ENCODE measurements at places on chromosomes 11 and 22. TPM values are rescaled to one million over a fixed set of nuclear protein-coding genes. Genes with fewer than 3 reads are reported as not detected.

GRCh38 chr11:13884158-13884799 lies 78.2 kb upstream of the SPON1 start:
- H3K4me1 ChIP-seq, result no peaks in the 10 kb centered on the region
- H3K36me3 ChIP-seq, result no peaks in the 10 kb centered on the region

DNA sequence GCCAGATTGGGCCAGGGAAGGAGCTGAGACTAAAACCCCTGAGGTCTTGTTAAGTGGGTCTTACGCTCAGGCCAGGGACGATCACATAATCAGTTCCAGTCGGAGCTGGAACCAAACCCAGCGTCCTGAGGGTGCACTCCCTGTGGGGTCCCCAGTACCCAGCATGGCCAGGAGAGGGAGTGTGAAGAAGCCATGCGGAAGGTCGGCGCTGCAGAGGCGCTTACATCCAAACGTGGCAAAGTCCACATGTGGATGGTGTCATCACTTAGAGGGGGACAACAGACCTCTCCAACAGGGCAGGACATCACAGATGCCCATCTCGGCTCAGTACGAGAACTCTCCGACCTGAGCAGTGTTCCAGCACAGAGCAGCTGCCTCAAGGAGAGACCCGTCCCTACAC lies 8.3 kb downstream of the ATP5MGL start:
- DNase-seq, result no peak
- H3K27me3 ChIP-seq, result no peaks in the 10 kb centered on the region
- H3K4me1 ChIP-seq, result peaks cover 5% of the 10 kb centered on the region
- H3K36me3 ChIP-seq, result peaks cover 26% of the 10 kb centered on the region
- H3K4me3 ChIP-seq, result no peak overlapping the region
- H3K27ac ChIP-seq, result no peak overlapping the region

DNA sequence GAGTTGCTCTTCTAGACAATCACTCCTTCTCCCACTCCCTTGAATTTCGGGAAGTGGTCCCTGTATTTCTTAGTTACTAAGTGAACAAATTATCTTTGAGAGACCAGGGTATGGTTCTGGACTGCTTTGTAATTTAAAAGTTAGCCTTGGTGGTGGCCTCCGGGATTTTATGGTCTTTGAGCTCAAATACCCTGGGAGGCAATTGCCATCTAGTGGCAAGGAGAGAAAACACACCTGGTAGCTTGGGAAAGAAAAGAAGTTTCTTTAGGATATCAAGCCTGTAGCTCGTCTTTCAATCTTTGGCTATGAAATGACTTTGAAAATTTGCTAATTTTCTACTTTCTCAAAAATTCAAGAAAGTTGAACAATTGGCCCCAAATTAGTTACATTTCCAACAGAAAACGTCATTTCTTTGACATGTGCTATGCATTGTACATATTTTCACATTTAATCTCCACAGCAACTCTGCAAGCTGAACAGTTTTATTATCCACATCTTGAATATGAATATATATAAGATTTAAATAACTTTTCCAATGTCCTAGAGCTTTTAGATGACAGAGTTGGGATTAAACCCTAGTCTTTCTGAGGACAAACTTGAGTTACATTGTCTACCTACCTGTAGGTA lies 39.1 kb downstream of the MMP27 start:
- no peaks in the 10 kb centered on the region for H3K4me1 ChIP-seq
- H3K4me3 ChIP-seq, result no peak overlapping the region
- no peaks in the 10 kb centered on the region for H3K36me3 ChIP-seq
- peak; percentile 42 for DNase-seq

Gene RASD2
- total RNA-seq, result 1.1 TPM

- no peaks in the 10 kb centered on the region for H3K27me3 ChIP-seq
- peaks cover 44% of the 10 kb centered on the region for H3K4me1 ChIP-seq
- no peaks in the 10 kb centered on the region for H3K36me3 ChIP-seq
- no peak overlapping the region for H3K4me3 ChIP-seq
- DNase-seq, result no peak
These were observed 53.5 kb upstream of the CCDC188 start for GRCh38 chr22:20204311-20204710.

GRCh38 chr11:124763156-124763947 lies 1.3 kb upstream of the ESAM start:
- DNase-seq, result peak; percentile 82
- H3K36me3 ChIP-seq, result peaks cover 2% of the 10 kb centered on the region
- H3K27ac ChIP-seq, result peak overlapping the region; percentile 72
- peak overlapping the region; percentile 56 for H3K4me3 ChIP-seq
- H3K27me3 ChIP-seq, result no peaks in the 10 kb centered on the region

Gene C11orf91
- 3.6 TPM for total RNA-seq

DNA sequence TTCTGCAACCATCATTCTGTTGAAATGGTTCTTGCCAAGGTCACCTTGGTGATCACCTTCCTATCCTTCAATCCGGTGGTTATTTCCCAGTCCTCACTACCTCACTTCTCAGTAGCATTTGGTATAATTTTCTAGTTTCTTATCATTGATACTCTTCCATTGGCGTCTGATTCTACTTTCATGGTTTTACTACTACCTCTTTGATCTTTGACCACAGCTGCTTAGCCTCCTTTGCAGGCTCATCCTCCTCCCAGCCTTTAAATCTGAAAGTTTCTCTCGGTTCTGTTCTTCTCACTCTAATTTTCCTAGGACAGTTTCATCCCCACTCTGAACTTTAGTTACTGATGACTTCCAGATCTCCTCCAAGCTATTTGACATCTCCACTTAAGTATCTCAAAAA lies 5.0 kb downstream of the TIMM10B start:
- no peaks in the 10 kb centered on the region for H3K27me3 ChIP-seq
- no peak overlapping the region for H3K27ac ChIP-seq
- DNase-seq, result no peak
- H3K4me3 ChIP-seq, result no peak overlapping the region

DNA sequence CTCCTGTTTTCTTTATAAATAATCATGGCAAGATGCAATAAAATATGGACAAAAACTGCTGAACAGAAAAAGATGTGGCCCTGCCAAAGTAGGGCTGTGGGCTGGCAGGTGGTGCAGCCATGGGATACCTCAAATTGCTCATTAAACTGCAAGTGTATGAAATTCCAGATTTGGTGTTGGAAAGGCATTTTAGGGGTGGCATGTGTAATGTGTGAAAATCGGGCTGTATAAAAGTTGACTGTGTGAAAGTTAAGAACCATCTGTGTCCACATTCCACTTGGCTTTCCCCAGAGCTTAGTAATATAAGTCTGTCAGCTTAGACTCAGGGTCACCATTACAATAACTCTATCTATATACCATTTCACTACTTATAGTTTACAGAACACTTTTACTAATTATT lies 34.8 kb upstream of the FZD4 start:
- peak; percentile 62 for DNase-seq
- no peaks in the 10 kb centered on the region for H3K27me3 ChIP-seq
- no peak overlapping the region for H3K27ac ChIP-seq
- H3K36me3 ChIP-seq, result no peaks in the 10 kb centered on the region

GRCh38 chr22:38841211-38841610 lies 2.6 kb downstream of the NPTXR start:
- H3K36me3 ChIP-seq, result no peaks in the 10 kb centered on the region
- no peak for DNase-seq
- no peak overlapping the region for H3K4me3 ChIP-seq

DNA sequence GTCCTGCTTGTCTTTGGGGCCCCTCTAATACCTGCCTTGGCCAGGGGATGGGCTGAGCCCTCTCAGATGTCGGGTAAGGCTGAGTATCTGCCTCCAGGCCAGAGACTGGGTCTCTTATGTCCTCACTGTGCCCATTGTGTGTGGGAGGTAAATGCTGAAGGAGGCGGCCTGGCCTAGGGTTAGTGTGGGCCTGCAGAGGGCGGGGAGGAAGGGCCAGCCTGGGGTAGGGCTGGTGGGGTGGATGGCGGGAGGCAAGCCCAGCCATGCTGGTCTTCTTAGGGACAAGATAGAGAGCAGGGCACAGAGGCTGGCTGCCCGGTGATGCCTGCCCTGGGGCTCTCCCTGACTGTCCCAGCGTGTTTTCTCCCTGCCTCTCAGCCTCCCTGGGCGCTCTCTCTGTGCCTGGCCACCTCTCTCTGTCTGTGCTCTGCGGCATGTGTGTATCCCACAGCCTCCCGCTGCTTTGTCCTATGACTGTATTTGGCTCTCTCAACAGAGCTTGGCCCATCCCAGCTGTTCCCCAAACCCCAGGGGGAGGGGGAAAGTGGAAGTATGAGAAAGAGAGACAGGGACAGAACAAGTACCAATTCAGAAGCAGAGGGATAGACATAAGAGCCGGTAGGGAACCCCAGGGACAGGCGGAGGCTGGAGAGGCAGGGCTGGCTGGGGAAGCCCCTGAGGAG lies 57.0 kb downstream of the PDE2A start:
- H3K4me3 ChIP-seq, result no peak overlapping the region
- H3K4me1 ChIP-seq, result peaks cover 13% of the 10 kb centered on the region
- H3K27me3 ChIP-seq, result no peaks in the 10 kb centered on the region
- peak overlapping the region; percentile 7 for H3K27ac ChIP-seq
- no peaks in the 10 kb centered on the region for H3K36me3 ChIP-seq

- H3K27me3 ChIP-seq, result no peaks in the 10 kb centered on the region
- no peak overlapping the region for H3K4me3 ChIP-seq
- DNase-seq, result no peak
- no peaks in the 10 kb centered on the region for H3K4me1 ChIP-seq
These were observed 5.9 kb downstream of the SIAE start for GRCh38 chr11:124667601-124668000.

Gene MFRP
- total RNA-seq, result not detected

GRCh38 chr11:128830290-128831173 lies 36.6 kb downstream of the KCNJ1 start:
- no peak overlapping the region for H3K27ac ChIP-seq
- H3K27me3 ChIP-seq, result no peaks in the 10 kb centered on the region
- peaks cover 13% of the 10 kb centered on the region for H3K4me1 ChIP-seq
- no peaks in the 10 kb centered on the region for H3K36me3 ChIP-seq
- DNase-seq, result no peak

DNA sequence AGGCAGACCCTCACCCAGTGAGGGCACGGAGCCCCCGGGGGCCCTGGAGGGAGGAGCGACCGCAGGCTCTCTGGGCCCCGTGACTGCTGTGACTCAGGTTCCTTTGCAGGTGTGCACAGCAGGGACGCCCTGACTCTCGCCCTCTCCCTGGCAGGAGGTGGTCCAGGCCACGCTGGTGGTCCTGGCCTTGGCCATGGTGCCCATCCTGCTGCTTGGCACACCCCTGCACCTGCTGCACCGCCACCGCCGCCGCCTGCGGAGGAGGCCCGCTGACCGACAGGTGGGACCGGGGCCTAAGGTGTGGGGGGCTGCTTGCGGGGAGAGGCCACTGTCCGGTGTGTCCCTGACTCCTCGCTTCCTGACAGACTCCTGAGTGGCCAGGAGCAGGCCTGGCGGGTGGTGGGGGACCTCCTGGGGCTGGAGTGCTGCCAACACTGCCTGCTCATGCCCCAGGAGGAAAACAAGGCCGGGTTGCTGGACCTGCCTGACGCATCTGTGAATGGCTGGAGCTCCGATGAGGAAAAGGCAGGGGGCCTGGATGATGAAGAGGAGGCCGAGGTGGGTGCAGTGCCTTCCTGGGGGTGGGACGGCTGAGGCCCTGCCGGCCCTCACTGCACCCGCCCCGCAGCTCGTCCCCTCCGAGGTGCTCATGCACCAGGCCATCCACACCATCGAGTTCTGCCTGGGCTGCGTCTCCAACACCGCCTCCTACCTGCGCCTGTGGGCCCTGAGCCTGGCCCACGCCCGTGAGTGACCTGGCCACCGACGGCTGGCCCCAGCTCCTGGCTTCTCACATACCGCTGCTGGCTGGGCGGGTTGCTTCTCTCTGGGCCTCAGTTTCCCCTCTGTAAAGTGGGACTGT lies 10.9 kb downstream of the TCIRG1 start:
- H3K36me3 ChIP-seq, result peaks cover 69% of the 10 kb centered on the region
- H3K27me3 ChIP-seq, result no peaks in the 10 kb centered on the region
- DNase-seq, result no peak
- H3K27ac ChIP-seq, result no peak overlapping the region
- no peak overlapping the region for H3K4me3 ChIP-seq

- H3K36me3 ChIP-seq, result no peaks in the 10 kb centered on the region
- no peaks in the 10 kb centered on the region for H3K4me1 ChIP-seq
- H3K4me3 ChIP-seq, result no peak overlapping the region
- H3K27me3 ChIP-seq, result no peaks in the 10 kb centered on the region
These were observed 12.3 kb downstream of the PDGFD start for GRCh38 chr11:104151404-104152204.

Gene UNC93B1
- total RNA-seq, result 124 TPM

Data from lung (tissue), 17 donors.